SK-N-DZ (cell line): ENCODE measurements at places on chromosomes 16 and 17.

- no peak for DNase-seq
These were observed 12.3 kb upstream of the GPRC5B start for GRCh38 chr16:19896951-19897350.

DNA sequence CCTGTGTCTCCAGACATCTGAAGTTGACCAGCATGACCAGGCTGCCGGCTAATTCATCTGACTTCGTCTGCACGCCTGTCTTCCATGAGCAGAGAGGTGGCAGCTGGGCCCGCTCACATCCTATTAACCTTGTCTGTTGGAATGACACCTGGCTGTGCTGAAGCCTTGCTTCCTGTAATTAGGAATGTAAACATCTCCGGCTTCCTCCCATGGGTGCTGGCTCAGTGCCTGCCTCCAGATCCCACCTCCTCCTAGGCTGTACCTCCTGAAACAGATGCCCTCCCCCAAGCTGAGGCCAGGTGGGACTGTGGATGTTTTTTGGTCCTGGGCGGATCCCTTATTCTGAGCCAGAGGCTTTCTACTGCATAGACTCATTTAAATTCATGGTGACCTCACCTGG, 296.3 kb downstream of the HS3ST4 start:
- DNase-seq: peak; percentile 46

DNA sequence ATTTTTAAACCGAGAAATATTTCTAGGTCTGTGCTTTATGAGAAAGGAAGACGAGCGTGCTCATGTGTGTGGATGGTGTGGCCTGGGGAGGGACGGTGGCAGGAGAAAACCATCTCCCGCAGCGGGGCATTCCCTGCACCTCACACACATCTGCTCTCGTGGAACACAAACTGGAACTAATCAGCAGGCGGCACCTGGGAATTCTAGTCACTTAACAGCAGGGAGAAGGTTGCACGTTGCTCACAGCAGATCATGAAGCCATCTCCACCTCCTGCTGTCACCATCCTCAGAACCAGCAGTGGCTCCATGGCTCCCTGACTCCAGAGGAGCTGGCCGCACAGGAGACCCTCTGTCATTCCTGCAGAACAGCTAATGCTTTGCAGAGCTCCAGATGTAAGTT, 35.2 kb downstream of the ADCY9 start:
- peak; percentile 17 for DNase-seq

DNA sequence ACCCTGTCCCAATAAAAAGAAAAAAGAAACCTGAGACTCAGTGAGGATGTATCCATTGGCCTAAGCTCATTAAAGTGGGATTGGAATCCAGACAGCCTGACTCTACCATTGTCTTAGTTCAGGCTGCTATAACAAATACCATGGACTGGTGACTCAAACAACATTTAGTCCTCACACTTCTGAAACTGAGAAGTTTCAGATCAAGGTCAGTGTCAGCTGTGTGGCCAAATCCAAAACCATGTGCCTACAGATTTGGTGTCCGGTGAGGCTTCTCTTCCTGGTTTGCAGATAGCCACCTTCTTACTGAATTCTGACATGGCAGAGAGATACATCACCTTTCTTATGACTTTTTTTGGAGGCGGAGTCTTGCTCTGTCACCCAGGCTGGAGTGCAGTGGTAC, 53.3 kb upstream of the KDM8 start:
- DNase-seq: no peak

DNA sequence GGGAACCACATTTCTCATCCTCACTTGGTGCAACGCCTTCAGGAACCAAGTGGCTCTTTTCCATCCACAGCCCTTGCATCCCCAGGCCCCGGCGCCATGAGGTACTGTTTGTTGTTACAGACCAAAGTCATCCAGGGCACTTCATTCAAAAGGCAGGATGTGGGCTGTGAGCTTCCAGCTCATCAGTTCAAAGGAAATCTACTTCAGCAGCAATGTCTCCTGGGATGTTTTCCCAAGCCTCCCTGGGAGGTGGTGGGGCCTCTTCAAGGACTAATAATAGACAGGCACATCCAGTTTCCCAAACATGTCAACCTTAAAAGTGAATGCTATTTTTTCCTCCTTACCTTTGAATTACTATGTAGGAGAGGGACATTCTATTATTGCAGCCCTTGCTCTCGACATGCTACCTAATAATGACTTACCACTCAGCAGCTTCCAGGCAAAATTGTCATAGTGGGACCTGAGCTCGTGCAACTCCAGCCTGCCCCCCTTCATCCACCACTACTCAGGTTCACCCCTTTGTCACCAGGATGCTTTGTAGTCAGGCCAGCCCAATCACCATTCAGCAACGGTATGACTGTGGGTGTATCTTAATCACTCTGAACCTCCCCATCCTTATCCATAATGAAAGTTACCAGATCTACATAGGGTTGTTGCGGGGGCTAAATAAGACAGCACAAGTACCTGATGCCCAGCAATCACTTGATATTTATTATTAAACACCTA, 1.7 kb upstream of the PRKCB start:
- no peak for DNase-seq

DNA sequence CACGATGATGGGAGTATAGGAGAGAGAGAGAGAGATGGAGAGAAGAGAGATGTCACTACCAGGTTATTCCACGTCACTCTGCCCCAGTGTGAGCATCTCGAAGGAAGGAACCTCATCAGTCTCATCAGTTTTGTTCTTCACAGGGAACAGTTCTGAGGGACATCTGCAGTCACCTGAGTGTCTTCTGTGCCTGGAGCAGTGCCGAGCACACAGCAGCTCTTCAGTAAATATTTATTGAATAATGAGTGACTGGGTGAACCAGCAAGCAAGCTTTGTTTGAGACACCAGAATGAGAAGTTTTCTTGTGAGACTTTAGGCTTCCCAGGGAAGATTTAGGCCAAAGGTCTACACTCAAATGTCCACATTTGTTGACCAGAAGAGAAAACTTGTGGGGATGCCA, 142.4 kb upstream of the IRX3 start:
- no peak for DNase-seq

DNA sequence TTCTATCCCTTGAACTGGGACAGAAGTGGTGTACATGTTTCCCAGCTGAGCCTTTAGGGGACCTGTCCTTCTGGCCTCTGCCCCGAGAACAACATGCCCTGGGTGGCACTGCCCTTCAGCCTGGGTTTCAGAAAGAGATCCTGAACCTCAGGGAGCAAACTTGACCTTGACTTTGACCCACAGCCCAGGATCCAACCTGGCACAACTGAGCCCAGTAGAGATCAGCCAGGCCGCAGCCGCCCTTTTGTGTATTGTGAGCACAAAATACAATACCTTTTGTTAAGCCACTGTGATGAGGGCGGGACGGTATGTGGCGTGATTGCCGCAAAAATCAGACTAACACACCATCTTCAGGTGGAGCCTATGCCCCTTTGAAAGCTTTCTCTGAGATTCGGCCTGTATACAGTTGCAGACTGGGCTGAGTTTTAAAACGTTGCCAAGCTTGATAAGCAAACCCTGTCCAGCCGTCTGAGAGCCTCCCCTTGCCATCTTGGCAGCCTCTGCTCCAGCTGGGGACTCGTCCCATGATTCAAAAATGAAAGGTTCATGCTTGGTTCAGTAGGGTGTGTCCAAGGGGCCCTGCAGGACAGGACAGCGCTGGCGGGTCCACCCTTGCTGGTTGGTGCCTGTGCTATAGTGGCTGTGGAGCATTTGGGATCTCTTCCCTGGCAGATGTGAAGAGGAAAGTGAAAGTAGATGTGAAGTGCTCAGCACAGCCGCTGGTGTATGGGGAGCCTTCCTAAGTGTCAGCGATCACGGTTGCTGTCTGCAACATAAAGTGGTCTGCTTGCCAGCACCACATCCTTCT, 40.3 kb downstream of the FOXL1 start:
- DNase-seq: no peak

- no peak for DNase-seq
These were observed 92.2 kb downstream of the TUBD1 start for GRCh38 chr17:59800530-59800942.

DNA sequence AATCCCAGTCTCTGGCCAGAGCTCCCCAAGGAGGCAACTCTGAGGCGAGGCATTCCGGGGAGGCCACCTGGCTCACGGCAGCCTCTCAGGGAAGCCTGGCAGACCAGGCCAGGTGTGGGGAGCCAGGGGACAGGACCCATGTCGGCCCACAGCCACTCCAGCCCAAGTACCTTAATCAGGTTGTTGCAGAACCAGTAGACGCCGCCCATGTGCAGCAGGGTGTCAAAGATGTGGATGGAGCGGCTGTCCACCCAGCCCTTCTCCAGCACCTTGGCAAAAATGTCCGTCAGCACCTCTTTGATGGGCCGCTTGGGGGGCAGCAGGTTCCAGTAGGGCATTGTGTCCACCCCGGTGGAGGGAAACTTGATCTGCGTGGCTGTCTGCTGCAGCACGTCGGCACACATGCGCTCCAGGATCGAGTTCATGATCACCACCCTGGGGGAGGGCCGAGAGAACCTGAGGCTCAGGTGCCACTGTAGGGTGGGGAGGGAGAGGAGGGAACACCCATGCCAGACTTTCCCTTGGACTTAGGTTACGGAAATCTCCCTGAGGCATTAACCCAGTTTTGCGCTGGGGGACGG, 7.8 kb downstream of the CSF3 start:
- DNase-seq: no peak

- DNase-seq: no peak
These were observed 2.8 kb downstream of the SOCS7 start for GRCh38 chr17:38354466-38354865.

GRCh38 chr17:80152081-80152702, 5.3 kb upstream of the EIF4A3 start:
- DNase-seq: no peak

GRCh38 chr16:66190411-66190810, 176.1 kb upstream of the CDH5 start:
- no peak for DNase-seq

DNA sequence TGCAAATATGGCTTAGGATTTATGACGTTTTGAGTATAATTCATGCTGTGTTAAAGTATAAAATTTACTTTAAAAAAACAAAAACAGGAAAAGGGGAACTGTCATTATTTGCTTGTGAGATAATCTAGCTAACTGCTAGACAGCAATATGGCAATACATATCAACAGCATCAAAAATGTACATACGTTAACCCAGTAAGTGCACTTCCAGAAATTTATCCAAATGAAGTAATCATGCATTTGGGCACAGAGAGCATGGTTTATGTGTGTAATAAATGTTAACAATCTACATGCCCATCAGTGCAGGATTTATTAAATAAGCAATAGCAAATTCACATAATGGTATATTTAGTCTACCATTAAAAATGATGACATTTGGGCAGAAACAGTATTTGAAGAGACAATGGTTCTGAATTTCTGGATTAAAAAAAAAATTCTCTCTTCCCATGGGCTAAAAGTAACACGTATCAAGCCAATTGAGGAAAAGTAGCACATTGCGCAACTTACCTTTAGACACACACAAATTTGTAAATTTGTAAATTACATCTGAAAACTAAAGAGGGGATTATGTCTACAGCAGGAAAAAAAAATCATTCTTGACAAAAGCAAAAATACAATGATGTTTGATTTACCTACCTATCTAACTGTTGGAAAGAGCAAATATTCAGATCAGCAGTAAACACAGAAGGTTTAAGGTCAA, 80.2 kb downstream of the CACNG1 start:
- peak; percentile 17 for DNase-seq

DNA sequence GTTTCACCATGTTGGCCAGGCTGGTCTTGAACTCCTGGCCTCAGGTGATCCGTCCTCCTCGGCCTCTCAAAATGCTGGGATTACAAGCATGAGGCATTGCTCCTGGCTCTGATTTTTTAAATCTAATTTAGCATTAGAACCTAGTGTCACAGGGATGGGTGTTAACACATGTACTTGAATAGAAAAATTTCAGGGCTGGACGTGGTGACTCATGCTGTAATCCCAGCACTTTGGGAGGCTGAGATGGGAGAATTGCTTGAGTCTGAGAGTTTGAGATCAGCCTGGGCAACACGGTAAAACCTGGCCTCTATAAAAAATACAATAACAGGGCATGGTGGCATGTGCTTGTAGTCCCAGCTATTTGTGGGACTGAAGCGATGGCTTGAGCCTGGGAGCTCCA, 6.0 kb upstream of the RNF135 start:
- DNase-seq: no peak

DNA sequence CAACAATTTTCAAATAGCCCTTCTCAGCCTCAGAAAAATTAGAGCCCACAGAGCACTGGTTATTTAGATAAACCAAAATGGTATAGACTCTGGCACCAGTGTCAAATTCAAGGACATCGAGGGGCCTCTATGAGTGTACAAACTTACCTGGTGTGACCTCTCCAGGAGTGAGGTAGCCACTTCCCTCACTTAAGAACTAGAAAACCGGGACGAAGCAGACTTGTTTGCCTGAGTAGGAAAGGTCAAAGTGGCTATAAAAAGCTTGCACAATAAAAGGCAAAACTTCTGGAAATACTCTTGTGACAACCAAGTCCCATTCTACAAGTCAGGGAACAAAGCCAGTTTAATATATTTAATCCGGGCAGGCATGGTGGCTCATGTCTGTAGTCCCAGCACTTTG, 39.2 kb upstream of the PRSS54 start:
- DNase-seq: no peak

DNA sequence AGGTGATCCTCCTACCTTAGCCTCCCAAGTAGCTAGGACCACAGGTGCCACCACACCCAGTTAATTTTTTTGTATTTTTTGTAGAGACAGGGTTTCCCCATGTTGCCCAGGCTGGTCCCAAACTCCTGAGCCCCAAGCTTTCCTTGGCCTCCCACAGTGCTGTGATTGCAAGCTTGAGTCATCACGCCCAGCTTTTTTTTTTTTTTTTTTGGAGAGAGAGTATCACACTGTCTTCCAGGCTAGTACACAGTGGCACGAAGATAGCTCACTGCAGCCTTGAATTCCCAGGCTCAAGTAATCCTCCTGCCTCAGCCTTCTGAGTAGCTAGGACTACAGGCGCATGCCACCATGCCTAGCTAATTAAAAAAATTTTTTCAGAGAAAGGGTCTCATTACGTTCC, 27.2 kb downstream of the HEATR9 start:
- DNase-seq: no peak

DNA sequence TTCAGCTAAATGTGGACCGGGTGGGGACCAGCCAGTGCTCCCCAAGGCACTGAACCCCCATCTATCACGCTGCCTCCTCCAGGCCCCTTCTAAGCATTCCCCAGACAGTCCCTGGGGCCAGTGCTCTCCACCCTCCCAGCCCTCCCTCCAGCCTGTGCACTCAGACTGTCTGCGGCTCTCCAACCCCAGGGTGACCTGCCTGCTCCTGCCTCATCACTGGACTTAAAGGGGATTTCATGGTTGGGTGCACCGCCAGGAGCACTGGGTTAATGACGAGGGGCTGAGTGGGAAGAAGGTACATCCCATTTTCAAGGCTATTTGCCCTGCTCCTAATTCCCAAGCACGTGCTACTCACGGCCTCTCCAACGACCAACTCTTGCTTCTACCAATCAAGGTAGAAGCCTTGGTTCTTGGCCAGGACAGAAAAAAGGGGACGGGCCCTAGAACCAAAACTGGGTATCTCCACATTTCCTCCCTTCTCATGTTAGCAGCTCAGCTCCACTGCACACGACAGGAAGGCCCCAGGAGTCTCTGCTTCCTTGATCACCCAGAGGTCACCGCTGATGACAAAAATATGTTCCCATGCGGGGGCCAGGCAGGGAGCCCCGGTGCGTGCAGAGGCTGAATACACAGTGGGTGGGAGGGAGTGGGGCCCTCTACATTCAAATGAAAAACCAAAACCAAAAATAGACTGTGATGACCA, 3.5 kb upstream of the ABR start:
- DNase-seq: peak; percentile 54

GRCh38 chr17:15411384-15412198, 55.8 kb downstream of the CDRT4 start:
- no peak for DNase-seq

- DNase-seq: no peak
These were observed 114.1 kb downstream of the C16orf78 start for GRCh38 chr16:49487746-49488145.
